ENCODE measurements at places on chromosomes 12 and 14.

- peak; percentile 75 for DNase-seq
These were observed 368.8 kb downstream of the SYT1 start for GRCh38 chr12:79233341-79233781.

GRCh38 chr12:109888179-109889020 lies 8.1 kb upstream of the GLTP start:
- DNase-seq, result no peak

- DNase-seq, result no peak
These were observed 46.9 kb downstream of the KCTD10 start for GRCh38 chr12:109430244-109430643.

DNA sequence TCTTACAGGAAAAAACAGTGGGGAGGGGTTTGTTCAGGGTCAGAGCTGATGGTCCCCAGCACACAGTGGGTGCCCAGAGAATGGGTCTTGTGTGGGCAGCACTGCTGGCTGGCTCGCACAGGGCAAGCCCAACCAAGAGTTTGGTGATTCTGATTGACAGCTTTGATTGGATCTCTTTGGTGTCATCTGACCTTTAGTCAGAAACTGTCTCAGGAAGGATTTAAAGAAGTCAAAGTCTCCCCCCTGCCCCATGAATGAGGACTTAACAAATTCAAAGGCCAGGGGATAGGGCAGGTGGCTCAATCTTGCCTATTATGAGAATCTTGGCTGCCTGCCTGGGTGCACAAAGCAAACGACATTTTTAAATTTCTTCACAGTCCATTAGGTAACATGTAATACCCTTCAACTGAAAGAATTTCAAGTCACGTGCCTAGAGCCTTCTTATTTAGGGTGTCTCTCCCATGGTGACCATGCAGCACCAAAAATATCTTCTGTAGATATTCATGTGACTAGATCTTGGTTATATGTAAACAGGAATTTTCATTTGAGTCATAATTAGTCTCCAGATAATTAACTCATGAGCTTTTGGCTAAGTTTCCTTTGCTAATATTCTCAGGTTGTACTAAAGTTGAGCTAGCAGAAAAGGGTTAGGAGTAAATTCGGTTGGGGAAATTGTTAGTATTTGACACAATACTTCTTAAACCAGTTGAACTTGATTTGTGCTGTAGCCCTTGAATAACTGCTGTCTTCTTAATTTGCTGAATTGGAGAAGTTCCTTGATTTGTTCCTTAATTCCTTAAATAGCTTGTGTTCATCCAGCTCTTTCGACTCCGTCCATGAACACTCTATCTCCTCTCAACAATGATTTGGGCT lies 54.5 kb upstream of the HECTD1 start:
- no peak for DNase-seq

GRCh38 chr14:29893989-29894388 lies 33.7 kb downstream of the PRKD1 start:
- no peak for DNase-seq

DNA sequence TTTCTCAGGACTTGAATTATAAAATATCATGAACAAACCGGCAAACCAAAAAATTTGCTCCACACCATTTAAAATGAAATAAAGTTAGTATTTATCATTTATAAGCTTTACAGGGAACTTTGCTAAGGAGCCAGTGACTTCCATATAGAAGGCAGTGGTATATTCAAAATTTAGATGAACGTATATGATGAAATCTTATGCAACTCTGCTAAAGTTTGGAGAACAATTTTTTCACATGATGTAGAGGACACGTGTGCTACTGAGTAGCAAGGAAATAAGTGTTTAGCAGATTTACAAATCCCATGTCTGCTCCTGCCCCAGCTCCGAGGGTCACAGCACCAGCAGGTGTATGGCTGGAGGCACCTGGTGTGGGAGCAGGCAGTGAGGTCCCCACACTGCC lies 70.8 kb upstream of the IFNG-AS1 start:
- no peak for DNase-seq

- no peak for DNase-seq
These were observed 2.6 kb upstream of the FBRSL1 start for GRCh38 chr12:132487311-132487741.

GRCh38 chr12:93429448-93429847 lies 12.3 kb downstream of the UBE2N start:
- no peak for DNase-seq

GRCh38 chr12:118359541-118359915 lies 13.2 kb downstream of the TAOK3 start:
- no peak for DNase-seq

GRCh38 chr14:28020112-28020511 lies 746.5 kb upstream of the FOXG1 start:
- DNase-seq, result no peak

DNA sequence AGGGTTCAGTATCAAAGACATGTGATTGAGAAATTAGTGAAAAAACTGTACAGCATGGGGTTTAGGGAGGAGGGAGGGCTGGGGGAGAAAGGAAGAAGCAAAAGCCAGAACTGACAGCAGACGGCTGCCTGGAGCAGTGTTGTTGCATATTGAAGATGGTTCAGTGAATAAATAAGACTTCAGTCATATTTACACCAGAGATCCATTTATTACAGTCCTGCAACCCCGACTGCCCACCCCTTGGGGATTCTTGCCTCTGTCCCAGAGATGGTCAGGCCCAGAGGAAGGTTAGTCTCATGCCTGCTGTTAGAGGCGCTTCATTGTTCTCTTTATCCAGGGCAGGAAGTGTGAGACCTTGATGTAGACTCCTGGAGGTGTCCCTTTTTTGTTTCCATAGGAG lies 3.2 kb downstream of the GZMH start:
- no peak for DNase-seq

Data from NCI-H1417 (cell line).